ENCODE measurements at places on chromosomes 11 and 22.

GRCh38 chr11:126963603-126964363, 36.8 kb downstream of the KIRREL3 start:
- no peaks in the 10 kb centered on the region for H3K27me3 ChIP-seq
- H3K4me1 ChIP-seq = no peaks in the 10 kb centered on the region
- H3K36me3 ChIP-seq = no peaks in the 10 kb centered on the region
- no peak overlapping the region for H3K27ac ChIP-seq

GRCh38 chr11:118643142-118643994, 36.0 kb downstream of the PHLDB1 start:
- H3K27ac ChIP-seq = no peak overlapping the region
- peaks cover 70% of the 10 kb centered on the region for H3K36me3 ChIP-seq
- no peaks in the 10 kb centered on the region for H3K4me1 ChIP-seq
- no peak for DNase-seq

DNA sequence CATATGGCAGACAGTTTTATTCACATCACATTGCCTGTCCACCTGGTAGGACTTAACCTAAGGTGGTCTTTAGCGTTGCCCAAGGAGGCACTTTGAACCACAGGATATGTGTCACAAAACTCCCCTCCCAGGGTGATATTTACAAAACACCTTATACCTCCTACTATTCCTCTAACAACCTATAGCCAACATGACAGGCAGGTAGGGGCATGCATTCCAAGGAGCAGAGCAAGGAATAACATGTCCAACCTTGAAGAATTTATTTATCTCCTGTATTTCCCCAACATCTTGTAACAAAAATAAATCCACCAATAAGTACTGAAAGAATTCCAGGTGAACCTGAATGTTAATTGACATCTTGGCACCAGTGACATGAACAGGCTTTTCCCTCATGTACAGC, 60.5 kb downstream of the SVIP start:
- no peak overlapping the region for H3K4me3 ChIP-seq
- no peak for DNase-seq
- H3K36me3 ChIP-seq = no peaks in the 10 kb centered on the region

GRCh38 chr22:29253561-29254285, 14.1 kb downstream of the RHBDD3 start:
- DNase-seq = peak; percentile 54
- H3K4me1 ChIP-seq = no peaks in the 10 kb centered on the region
- no peak overlapping the region for H3K4me3 ChIP-seq
- H3K36me3 ChIP-seq = no peaks in the 10 kb centered on the region

GRCh38 chr11:73151416-73151815, 9.3 kb upstream of the FCHSD2 start:
- H3K27ac ChIP-seq = no peak overlapping the region
- peaks cover 30% of the 10 kb centered on the region for H3K4me1 ChIP-seq
- no peak for DNase-seq

GRCh38 chr11:99188221-99188620, 167.5 kb downstream of the CNTN5 start:
- H3K27me3 ChIP-seq = no peaks in the 10 kb centered on the region
- H3K4me3 ChIP-seq = no peak overlapping the region
- no peaks in the 10 kb centered on the region for H3K36me3 ChIP-seq
- no peak for DNase-seq

GRCh38 chr22:44620129-44620840, 81.7 kb upstream of the PRR5 start:
- H3K27me3 ChIP-seq = peaks cover 9% of the 10 kb centered on the region
- no peak overlapping the region for H3K4me3 ChIP-seq
- H3K27ac ChIP-seq = no peak overlapping the region

DNA sequence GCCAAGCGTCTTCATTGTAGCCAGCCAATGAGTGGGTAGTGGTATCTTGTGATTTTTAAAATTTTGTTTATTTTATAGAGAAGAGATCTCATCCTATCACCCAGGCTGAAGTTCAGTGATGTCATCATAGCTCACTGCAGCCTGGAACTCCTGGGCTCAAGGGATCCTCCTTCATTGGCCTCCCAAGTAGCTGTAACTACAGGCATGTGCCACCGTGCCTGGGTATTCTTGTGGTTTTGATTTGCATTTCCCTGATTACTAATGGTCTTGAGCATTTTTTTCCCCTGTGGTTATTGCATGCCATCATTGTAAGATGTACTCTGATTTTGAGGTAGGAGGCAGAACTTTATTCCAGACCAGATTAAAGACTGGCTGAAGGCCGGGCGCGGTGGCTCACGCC, 2.4 kb upstream of the DENND6B start:
- peaks cover 18% of the 10 kb centered on the region for H3K4me1 ChIP-seq
- DNase-seq = no peak
- no peaks in the 10 kb centered on the region for H3K27me3 ChIP-seq
- no peak overlapping the region for H3K27ac ChIP-seq
- H3K4me3 ChIP-seq = no peak overlapping the region
- H3K36me3 ChIP-seq = no peaks in the 10 kb centered on the region

DNA sequence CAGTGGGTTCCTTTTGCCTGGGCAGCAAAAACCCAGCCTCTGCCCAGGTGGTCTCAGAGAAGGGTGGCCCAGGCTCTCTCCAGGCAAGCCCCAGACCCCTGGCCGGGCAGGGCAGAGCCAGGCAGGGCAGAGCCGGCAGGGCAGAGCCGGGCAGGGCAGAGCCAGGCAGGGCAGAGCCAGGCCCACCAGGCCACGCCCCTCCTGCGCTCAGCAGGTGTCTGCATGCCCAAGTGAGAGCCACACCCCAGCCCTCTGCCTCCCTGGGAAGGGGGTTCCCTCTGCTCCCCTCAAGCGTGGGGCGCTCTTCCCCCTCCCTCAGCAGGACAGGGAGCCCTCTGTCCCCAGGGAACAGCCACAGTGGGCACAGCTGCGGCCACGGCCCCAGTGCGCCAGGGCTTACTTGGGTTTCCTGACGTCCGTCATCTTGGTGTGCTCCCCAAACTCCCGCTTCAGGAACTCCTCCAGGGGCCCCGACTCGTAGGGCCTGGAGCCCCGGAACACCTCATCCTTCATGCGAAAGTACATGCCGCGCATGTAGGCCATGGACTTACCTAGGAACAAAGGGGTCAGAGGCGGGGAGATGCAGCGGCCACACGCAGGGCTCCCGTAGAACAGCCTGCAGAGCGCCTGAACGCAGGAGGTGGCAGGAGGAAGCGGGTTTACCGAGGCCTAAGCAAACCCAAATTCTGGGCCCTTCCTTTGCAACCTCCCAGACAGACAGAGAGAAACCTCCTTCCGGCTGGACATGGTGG, 10.1 kb upstream of the BAIAP2L2 start:
- DNase-seq = no peak
- H3K27me3 ChIP-seq = no peaks in the 10 kb centered on the region
- H3K4me3 ChIP-seq = no peak overlapping the region

DNA sequence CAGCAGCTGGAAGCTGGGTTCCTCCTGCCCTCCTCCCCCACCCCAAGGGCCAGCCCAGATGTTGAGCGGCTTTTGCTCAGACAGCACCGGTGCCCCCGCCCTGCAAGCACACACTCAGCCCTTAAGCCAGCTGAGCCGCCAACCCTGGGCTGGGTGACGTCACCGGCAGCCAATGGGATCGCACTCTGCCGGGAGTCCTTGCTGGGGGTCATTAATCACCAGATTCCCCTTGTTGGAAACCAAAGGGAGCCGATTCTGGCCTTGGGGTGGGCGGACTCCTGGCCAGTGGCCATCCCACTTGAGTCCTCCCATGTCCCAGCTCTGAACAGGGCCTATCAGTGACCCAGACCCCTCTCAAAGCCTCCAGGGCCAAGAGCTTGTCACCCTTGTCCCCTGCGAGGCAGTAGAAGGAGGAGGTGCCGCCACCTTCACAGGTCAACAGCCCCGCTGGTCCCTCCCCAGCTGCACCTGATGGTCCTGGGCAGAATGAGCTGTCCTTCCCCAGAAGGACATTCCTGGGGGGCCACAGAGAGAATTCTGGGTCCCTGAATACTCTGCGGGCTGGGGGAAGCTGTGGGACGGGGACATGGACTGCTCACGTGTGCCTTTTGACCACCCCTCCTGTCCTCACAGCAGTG, 7.4 kb downstream of the DUSP8 start:
- H3K4me3 ChIP-seq = no peak overlapping the region
- peak; percentile 87 for DNase-seq
- no peak overlapping the region for H3K27ac ChIP-seq
- H3K4me1 ChIP-seq = peaks cover 5% of the 10 kb centered on the region

- no peak for DNase-seq
- H3K4me3 ChIP-seq = no peak overlapping the region
- no peaks in the 10 kb centered on the region for H3K27me3 ChIP-seq
- H3K27ac ChIP-seq = no peak overlapping the region
- H3K4me1 ChIP-seq = no peaks in the 10 kb centered on the region
Observed at GRCh38 chr11:35968386-35969088, 24.7 kb downstream of the LDLRAD3 start.

- H3K27ac ChIP-seq = peak within 1 kb of the TSS; percentile 61
- H3K4me1 ChIP-seq = peaks cover 19% of the 10 kb centered on the region
- peak within 1 kb of the TSS; percentile 40 for H3K4me3 ChIP-seq
- peaks cover 39% of the 10 kb centered on the region for H3K36me3 ChIP-seq
- no peaks in the 10 kb centered on the region for H3K27me3 ChIP-seq
Observed at GRCh38 chr22:30574095-30574981, at the start of gene GAL3ST1. GAL3ST1 (minus strand) TSS chr22:30574665; CDS start chr22:30557392, 17,273 bp downstream.

DNA sequence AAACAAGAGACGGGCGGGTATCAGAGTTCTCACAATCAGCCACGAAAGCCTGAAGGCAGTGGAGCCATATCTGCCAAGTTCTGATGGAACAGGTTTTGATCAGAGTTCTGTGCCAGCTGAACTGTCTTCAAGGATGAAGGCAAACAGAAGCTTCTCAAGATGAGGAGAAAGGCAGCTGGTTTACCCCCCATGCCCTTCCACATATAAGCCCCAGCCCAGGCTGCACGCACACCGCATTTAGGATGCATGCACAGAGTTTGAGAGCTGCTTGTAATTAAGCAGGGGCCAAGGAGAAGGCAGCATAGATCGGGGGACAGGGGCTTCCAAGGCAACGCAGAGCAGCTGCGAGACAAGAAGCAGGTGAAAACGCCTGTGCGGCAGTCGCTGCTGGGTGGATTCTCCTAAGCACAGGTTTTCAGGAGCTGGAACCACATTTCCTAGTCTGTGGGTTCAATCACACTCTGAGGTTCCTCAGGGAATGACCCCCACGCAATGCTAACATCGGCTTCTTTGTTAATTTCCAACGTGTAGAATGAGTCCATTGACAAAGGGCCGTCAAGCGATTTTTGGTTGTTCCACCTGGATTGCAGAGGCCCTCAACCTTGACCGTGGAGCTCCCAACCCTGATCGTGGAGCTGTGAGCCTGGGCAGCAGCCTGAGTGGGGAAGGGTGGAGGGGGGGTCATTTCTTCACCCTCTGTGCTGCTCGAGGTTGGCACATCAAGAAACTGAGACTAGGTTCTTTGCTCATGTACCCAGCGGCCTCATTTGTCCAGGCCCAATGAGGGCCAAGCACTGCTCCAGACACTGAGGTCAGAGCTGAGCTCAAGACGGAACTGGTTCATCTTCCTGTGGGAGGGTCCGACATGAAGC, 81.7 kb upstream of the SHISAL1 start:
- peak; percentile 8 for DNase-seq
- no peak overlapping the region for H3K4me3 ChIP-seq
- no peaks in the 10 kb centered on the region for H3K36me3 ChIP-seq
- no peak overlapping the region for H3K27ac ChIP-seq

DNA sequence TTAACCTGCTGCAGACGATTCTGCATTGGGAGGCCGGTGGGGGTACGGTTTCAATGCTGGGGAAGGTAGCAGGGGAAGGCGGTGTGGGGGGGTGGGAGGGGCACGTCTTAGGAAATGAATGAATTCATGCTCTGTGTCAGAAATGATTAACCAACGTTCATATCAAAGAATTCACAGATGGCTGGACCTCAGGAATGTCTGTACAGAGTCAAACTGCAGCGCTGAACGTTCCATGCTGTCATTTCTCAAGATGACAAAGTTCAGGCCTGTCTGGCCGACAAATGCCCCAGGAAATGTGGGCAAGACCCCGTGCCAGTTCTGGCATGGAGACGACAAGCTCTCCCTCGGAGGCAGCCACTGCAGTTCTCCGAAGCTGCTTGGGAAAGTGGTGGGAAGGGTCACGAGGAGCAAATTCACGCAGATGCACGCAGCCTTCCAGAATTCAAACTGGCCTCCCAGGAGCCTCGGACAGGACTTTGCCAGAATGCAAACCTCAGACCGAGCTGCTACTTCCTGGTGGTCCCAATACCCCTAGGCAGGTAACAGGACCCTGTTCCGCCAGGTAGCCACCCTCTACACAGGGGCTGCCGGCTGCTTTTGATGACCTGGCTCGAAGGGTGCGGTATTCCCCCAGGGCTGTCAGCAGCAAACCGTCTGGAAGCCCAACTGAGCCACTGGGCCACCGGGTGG, 81.5 kb downstream of the TRMU start:
- H3K27me3 ChIP-seq = no peaks in the 10 kb centered on the region
- H3K4me3 ChIP-seq = no peak overlapping the region
- DNase-seq = peak; percentile 16

- H3K27ac ChIP-seq = no peak overlapping the region
- H3K27me3 ChIP-seq = no peaks in the 10 kb centered on the region
- H3K36me3 ChIP-seq = peaks cover 55% of the 10 kb centered on the region
- H3K4me1 ChIP-seq = peaks cover 6% of the 10 kb centered on the region
- DNase-seq = no peak
- H3K4me3 ChIP-seq = no peak overlapping the region
Observed at GRCh38 chr11:129864811-129865210, 30.6 kb downstream of the NFRKB start.

GRCh38 chr22:27827604-27828587, 26.3 kb upstream of the MN1 start:
- no peak overlapping the region for H3K27ac ChIP-seq
- no peak overlapping the region for H3K4me3 ChIP-seq
- no peaks in the 10 kb centered on the region for H3K36me3 ChIP-seq
- H3K27me3 ChIP-seq = no peaks in the 10 kb centered on the region

- DNase-seq = no peak
- H3K27me3 ChIP-seq = no peaks in the 10 kb centered on the region
- no peaks in the 10 kb centered on the region for H3K36me3 ChIP-seq
- H3K4me3 ChIP-seq = no peak overlapping the region
- H3K4me1 ChIP-seq = no peaks in the 10 kb centered on the region
- H3K27ac ChIP-seq = no peak overlapping the region
Observed at GRCh38 chr11:6433998-6434660, 6.7 kb downstream of the HPX start.

GRCh38 chr11:73218830-73219215, 742 bp downstream of the P2RY2 start:
- peak overlapping the region; percentile 78 for H3K27ac ChIP-seq
- peak overlapping the region; percentile 55 for H3K4me3 ChIP-seq
- peaks cover 25% of the 10 kb centered on the region for H3K4me1 ChIP-seq
- no peaks in the 10 kb centered on the region for H3K27me3 ChIP-seq
- H3K36me3 ChIP-seq = no peaks in the 10 kb centered on the region

- DNase-seq = no peak
- peaks cover 6% of the 10 kb centered on the region for H3K4me1 ChIP-seq
- H3K27me3 ChIP-seq = no peaks in the 10 kb centered on the region
- H3K27ac ChIP-seq = no peak overlapping the region
- H3K4me3 ChIP-seq = no peak overlapping the region
Observed at GRCh38 chr11:100683126-100683525, 4.0 kb upstream of the ARHGAP42 start.

- H3K27me3 ChIP-seq = no peaks in the 10 kb centered on the region
- no peak for DNase-seq
- H3K4me3 ChIP-seq = no peak overlapping the region
- H3K27ac ChIP-seq = no peak overlapping the region
- H3K36me3 ChIP-seq = no peaks in the 10 kb centered on the region
- H3K4me1 ChIP-seq = no peaks in the 10 kb centered on the region
Observed at GRCh38 chr11:104570078-104570701, 328.1 kb downstream of the CASP12 start.

- no peak for DNase-seq
- H3K27me3 ChIP-seq = no peaks in the 10 kb centered on the region
- H3K4me3 ChIP-seq = no peak overlapping the region
- H3K4me1 ChIP-seq = no peaks in the 10 kb centered on the region
- H3K36me3 ChIP-seq = no peaks in the 10 kb centered on the region
Observed at GRCh38 chr11:11709447-11710239, 87.8 kb upstream of the GALNT18 start.
